ENCODE measurements at places on chromosomes 12 and 14.

DNA sequence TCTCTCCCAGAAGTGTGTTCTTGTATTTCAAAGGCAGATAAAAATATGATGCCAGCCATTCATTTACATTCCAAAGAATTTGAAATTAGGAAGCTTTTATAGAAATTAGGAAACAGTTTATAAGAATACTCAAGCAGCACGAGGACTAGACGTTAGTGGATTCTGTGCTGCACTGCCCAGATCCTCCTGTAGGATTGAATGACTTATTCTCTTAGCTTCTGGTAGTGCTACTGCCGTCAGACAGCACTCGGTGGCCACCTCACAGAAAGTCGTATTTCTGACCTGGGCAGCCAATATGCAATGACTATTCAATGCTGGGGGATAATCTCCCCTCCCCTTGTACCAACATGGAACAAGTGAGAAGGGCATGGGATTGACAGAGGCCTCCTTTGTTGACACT lies 326.4 kb downstream of the RPL10L start:
- no peak for DNase-seq

- DNase-seq, result no peak
Measured at GRCh38 chr14:65255029-65255545, 152.8 kb upstream of the MAX start.

DNA sequence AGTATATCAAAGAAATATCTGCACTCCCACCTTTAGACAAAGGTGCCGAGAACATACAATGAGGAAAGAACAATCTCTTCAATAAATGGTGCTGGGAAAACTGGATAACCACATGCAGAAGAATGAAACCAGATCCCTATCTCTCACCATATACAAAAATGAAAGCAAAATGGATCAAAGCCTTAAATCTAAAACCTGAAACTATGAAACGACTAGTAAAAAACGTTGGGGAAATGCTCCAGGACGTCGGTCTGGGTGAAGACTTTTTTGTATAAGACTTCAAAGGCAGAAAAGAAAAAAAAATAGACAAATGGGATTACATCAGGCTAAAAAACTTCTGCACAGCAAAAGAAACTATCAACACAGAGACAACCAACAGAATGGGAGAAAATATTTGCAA lies 83.8 kb downstream of the PPM1A start:
- DNase-seq, result no peak

DNA sequence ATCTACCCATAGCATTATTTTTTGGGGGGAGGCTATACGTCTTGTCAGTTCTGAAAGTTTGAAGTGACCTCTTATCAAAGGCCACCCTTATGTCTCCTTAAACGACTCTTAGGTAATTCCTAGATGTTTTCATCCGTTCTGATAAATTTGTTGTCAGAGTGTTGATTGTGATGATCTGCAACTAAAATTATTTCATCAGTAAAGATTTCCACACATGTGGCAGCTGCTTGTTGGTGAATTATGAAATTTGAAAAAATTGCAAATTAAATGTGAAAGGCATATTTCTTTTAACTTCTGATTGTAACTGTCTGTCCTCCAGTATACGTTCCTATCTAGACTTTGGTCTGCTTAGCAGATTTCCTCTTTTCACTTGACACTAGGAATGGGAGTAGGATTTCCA lies 1.4 kb downstream of the ADIPOR2 start:
- DNase-seq, result no peak

DNA sequence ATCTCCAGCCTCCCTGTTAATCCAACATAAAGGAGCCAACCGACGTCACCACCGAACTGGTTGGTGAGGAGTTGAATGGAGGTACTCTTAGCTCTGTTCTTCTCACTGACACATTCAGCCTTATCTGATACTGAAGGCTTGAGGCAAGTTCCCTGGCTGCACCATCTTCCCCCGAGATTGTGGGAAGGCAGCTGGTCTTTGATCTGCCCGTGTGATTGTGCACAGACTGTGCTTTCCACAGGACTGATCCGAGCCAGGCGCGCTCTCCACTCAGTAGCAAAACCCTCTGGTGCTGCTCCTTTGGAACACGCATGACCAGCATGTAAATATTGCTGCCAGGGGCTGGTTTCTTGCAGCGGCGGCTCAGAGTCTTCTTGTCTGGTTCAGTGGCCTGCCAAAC lies 30.1 kb upstream of the DLK1 start:
- DNase-seq, result no peak

DNA sequence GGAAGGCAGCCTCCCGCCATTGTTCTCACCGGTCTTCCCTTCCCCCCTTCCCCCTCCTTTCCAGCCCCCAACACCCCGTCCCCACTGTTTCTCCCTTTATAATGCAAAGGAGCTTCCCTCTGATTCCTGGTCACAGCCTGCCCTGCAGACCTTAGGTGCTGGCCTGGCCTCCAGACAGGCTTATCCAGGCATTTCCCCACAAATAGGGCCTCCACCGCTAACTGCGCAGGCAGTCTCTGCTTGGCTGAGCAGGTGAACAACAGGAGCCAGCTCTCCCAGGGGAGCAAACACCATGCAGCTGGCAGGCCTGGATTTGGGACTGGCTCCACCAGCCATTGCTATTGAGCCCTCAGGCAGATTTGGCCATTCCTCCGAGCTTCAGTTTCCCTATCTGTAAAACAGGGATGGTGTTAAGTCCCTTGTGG lies 46.0 kb downstream of the SMIM41 start:
- DNase-seq, result no peak

- DNase-seq, result no peak
Measured at GRCh38 chr12:124085419-124086296, 112.6 kb downstream of the ZNF664 start.
